ENCODE measurements at places on chromosomes 7 and 10.

DNA sequence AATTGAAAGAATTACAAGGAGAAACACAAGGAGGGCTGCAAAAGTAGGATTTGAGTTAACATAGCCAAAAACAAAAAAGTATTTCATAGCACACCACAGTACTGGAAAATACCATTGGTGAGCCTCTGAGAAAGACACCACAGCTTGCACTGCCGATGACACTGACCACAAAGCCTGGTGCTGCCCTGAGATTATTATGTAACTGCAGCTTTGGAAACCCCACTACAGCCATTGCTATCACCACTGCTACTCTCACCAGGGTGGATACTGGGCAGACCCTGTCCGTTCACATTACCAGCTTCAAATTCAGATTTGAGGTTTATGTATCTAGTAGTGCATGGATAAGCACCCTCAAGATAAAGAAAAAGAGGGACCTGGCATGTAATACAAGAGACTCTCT is 1246.7 kb upstream of the SORCS1 start:
- DNase-seq: no peak

- DNase-seq: no peak
Observed at GRCh38 chr7:142568435-142569097, 180.7 kb upstream of the PRSS1 start.

GRCh38 chr7:157002819-157003421 is 7.5 kb downstream of the MNX1 start:
- DNase-seq: no peak

DNA sequence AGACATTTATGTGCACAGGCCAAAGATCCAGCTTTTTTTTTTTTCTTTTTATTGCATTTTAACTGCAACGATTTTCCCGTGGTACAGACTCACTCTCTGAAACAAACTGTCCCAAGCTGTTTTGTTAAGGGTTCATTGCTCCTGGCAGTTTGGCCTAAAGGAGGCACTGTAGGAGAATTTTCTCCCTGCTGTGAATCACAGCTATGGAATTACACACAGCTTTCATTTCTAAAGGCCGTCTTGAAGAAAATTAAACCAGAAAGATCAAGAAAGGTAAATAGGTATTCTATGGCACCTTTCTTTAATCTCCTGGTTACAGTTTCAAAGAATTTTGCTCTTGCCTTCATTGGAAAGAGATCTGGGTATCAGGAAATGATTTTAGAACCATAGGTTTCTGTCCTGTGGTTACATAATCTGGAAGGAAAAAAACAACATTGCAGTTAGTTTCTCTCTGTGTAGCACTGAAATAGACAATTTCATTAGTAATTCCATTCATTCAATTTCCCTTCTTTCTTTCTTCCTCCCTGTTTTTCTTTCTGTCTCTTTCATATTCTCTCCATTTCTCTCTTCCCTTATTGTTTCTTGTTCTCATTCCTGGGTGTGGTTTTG is 51.2 kb downstream of the PDK4 start:
- no peak for DNase-seq

- DNase-seq: no peak
Observed at GRCh38 chr10:114815791-114816190, 5.8 kb upstream of the FHIP2A start.

DNA sequence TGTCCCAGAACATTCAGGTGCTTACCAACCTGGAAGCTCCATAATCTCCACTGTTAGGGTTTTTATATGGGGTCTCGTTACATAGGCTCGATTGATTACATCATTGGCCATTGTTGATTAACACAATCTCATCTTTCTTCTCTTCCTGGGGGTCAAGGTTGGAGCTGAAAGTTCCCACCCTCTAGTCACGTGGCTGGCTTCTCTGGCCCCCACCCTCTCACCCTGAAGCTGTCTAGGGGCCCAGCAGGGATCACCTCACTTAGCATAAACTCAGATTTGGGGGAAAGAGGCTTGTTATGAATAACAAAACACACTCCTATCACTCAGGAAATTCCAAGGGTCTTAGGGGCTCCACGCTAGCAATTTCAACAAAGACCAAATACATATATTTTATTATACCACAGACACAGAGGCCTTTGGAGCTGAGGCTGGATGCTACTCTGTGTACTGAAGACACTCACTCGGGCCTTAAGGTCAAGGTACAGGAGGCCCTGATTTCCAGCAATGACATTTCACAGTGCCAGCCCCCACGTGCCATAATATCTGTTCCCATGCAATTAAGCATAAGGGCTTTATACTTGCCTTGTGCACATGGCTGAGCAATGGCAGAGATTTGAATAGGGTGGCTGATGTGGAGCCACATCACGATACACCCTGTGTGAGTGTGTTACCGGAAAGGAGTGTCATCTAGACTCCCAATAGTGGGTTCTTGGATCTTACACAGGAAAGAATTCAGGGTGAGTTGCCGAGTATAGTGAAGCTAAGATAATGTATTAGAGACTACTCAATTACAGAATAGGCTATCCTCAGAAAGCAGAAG is 108.2 kb downstream of the COL26A1 start:
- no peak for DNase-seq

GRCh38 chr7:127252377-127252713 is 396 bp downstream of the GRM8 start:
- DNase-seq: no peak

DNA sequence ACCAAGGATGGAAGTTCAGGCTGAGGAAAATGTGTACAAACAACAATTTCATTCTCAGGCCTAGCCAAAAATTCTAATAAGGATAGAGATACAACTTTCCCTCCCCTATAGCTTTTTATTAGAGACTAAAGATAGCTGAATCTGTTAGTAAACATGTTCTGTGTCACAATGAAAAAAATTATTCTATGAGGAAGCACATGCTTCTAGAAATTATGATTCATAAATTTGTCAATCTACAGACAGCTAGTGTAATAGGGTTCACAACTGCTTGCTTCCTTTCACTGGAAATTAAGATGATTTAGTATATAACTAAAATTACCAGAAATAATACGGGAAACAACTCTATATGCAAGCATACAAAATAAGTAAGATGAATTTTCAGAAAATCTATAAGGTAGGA is 56.6 kb downstream of the CCDC3 start:
- no peak for DNase-seq
